ENCODE measurements at places on chromosomes 6 and 20.
A peak's percentile ranks its signal among the peaks of the same experiment; 100 is the strongest.

DNA sequence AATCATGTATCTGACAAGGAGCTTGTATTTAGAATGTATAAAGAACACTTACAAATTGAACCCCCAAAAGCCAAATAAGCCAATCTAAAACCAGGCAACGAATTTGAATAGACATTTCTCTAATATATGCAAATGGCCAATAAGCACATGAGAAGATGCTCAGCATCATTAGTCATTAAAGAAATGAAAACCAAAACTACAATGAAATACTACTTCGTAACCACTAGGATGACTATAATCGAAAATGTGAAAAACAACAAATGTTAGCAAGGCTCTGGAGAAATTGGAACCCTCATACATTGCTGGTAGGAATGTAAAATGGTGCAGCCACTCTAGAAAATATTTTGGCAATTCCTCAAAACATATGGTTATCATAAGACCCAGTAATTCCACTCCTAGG lies 105.8 kb upstream of the TOP1 start:
- DNase-seq = no peak
- no peaks in the 10 kb centered on the region for H3K4me1 ChIP-seq
- no peaks in the 10 kb centered on the region for H3K27me3 ChIP-seq
- no peak overlapping the region for H3K27ac ChIP-seq
- no peaks in the 10 kb centered on the region for H3K36me3 ChIP-seq

DNA sequence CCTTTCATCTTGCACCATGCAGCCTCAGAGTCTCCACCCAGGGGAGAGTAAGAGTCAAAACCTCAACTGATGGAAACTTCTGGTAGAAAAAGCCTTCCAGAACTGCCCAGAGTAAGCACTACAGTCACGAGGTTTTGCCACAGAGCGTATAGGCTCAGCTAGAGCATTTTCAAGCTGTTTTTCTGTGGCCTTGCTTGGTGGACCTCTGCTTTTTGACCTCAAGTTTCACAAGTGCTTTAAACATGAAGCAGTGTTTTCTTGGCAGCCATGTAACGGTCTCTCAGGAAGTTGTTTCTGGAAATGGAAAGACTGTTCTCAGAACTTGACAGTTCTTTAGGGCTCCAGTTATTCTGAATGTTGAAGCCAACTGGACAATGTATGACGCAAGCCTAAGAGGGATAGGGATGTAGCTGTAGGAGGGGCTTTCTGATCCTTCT lies 146.5 kb downstream of the ZDHHC14 start:
- no peaks in the 10 kb centered on the region for H3K36me3 ChIP-seq
- H3K4me3 ChIP-seq = no peak overlapping the region
- no peak for DNase-seq
- no peaks in the 10 kb centered on the region for H3K27me3 ChIP-seq
- H3K27ac ChIP-seq = peak overlapping the region; percentile 72
- H3K4me1 ChIP-seq = no peaks in the 10 kb centered on the region

DNA sequence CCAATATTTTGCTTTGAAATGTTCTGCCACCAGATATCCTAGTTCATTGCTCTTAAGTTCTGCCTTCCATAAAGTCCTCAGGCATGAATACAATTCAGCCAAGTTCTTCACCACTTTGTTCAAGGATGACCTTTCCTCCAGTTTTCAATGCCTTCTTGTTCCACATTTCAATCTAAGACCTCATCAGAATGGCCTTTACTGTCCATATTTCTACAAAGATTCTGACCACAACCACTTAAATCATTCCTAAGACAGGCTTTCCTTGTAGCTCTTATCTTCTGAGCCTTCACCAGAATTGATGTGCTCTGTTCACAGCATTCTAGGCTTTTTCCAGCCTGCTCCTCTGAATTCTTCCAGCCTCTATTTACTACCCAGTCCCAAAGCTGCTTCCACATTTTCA lies 319.0 kb downstream of the HACE1 start:
- H3K27ac ChIP-seq = no peak overlapping the region
- no peaks in the 10 kb centered on the region for H3K36me3 ChIP-seq
- H3K4me1 ChIP-seq = no peaks in the 10 kb centered on the region
- no peak overlapping the region for H3K4me3 ChIP-seq
- DNase-seq = no peak
- H3K27me3 ChIP-seq = no peaks in the 10 kb centered on the region

DNA sequence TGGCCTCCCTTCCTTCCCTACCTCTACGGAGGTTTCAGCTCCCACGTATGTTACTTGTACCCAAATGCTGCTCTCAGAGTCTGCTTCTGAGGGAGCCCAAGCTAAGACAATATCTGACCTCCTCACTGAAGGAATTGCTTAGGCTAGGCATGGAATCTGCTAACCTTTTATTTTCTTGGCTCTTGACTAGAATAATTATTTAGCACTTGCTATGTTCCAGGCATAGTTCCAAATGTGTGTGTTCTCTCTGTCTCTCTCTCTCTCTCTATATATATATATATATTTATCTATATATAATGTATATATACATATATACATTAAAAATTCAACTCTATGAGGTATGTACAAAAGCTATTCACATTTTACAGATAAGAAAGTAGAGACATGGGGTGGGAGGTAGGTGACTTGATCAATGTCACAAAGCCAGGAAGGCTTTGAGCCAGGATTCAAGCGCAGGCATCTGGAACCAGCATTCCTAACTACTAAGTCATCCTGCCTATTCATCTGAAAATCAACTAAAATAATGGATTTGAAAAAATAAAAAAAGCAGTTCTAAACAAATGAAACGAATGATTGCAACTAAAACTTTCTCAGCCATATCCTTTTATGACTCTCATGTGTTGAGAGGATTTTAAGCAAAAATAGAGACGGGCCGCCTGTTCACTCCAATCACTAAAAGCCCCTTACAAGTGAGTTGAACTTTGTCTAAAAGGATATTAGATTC lies 189.7 kb upstream of the JAG1 start:
- no peaks in the 10 kb centered on the region for H3K36me3 ChIP-seq
- H3K4me1 ChIP-seq = no peaks in the 10 kb centered on the region
- DNase-seq = no peak
- no peak overlapping the region for H3K27ac ChIP-seq
- no peaks in the 10 kb centered on the region for H3K27me3 ChIP-seq

DNA sequence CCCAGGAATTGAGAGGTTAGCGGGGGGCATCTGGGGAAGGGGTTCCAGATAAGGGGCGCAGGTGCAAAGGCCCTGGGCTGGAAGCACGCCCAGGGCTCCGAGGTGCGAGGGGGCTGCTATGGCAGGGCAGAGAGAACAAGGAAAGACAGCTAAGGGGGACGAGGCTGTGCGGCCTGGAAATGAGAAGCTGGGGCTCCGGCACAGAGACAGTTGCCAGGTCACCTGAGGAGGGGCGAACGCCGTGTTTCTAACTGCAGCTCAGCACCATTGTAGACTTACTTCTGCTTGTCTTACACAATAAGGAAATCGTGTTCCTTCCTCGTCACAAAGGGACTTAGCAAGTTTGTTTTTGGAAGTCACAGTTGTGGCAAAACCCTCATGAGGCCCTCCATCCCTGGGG lies 68.9 kb upstream of the TBXT start:
- no peak for DNase-seq
- no peaks in the 10 kb centered on the region for H3K4me1 ChIP-seq
- no peaks in the 10 kb centered on the region for H3K36me3 ChIP-seq

- H3K36me3 ChIP-seq = no peaks in the 10 kb centered on the region
- H3K27me3 ChIP-seq = no peaks in the 10 kb centered on the region
- H3K4me1 ChIP-seq = no peaks in the 10 kb centered on the region
- no peak overlapping the region for H3K27ac ChIP-seq
- DNase-seq = no peak
Measured at GRCh38 chr6:88916615-88917208, 46.7 kb downstream of the RNGTT start.

DNA sequence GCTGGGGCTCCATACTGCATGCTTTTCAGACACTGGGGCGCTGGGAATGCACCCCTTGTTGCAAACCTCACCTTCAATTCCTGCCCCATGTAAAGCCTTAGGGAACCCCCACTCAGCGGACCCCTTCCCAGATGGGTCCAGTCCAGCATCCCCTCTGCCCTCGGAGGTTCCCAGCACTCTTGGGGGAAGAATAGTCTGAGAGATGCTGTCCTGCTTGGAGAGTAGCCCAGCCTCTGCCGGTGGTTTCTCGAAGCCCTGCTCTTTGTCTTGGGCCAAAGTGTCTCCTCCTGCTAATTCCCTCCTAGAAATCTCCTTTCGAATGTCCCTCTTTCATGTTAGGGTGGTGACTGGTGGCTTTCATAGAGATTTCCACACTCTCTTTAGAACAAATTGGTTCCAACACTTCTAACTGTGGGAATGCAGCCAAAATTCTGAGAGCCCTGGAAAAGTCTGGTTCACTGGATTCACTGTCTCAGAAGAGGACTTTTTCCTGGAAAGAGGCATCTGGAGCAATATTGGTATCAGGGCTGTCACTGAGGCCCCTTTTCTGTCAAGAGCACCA lies 24.9 kb upstream of the SULF2 start:
- DNase-seq = no peak
- H3K36me3 ChIP-seq = no peaks in the 10 kb centered on the region
- no peaks in the 10 kb centered on the region for H3K27me3 ChIP-seq
- H3K27ac ChIP-seq = no peak overlapping the region
- no peak overlapping the region for H3K4me3 ChIP-seq
- no peaks in the 10 kb centered on the region for H3K4me1 ChIP-seq

DNA sequence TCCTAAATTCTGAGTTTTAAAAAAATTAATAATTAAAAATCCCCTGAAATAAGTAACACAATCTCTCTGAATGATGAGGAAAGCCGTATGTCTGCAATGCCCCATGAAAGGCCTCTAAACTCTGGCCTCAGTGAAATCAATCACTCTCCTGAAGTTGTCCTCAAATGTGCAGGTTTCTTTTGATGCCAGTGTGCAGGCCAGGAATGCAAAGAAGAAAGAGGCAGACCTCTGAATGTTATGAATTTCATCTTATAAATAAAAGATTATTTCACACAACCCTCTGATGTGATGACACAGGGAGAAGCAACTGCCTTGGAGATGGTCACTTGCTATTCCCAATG lies 121.8 kb downstream of the TBXT start:
- no peaks in the 10 kb centered on the region for H3K36me3 ChIP-seq
- H3K27ac ChIP-seq = no peak overlapping the region
- no peak overlapping the region for H3K4me3 ChIP-seq
- no peaks in the 10 kb centered on the region for H3K4me1 ChIP-seq

- H3K4me3 ChIP-seq = peak overlapping the region; percentile 50
- no peaks in the 10 kb centered on the region for H3K36me3 ChIP-seq
- DNase-seq = peak; percentile 80
Measured at GRCh38 chr6:3356056-3356823, 97.5 kb downstream of the PSMG4 start.

DNA sequence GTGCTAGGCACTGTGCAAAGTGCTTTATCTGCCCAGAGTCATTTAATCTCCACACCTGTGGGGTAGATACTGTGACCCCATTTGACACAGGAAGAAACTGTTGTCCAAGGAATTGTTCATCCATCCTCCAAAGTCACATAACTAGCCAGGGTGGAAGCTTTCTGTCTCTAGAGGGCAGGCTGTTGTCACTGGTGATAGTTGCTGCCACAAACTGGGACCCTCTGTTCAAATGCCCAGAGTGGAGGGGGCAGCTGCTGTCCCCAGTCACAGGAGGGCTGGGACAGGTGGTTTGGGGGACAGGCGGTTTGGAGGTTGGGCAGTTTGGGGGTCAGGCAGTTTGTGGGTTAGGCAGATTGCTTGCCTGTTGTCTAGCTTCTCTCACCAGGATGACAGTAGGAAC lies 16.1 kb upstream of the TMEM242 start:
- H3K36me3 ChIP-seq = no peaks in the 10 kb centered on the region
- DNase-seq = no peak
- H3K4me3 ChIP-seq = no peak overlapping the region
- H3K4me1 ChIP-seq = no peaks in the 10 kb centered on the region
- no peaks in the 10 kb centered on the region for H3K27me3 ChIP-seq

- no peak overlapping the region for H3K27ac ChIP-seq
- DNase-seq = no peak
- H3K36me3 ChIP-seq = no peaks in the 10 kb centered on the region
- H3K4me3 ChIP-seq = no peak overlapping the region
- no peaks in the 10 kb centered on the region for H3K27me3 ChIP-seq
- H3K4me1 ChIP-seq = no peaks in the 10 kb centered on the region
Measured at GRCh38 chr6:13526727-13527670, 39.6 kb upstream of the GFOD1 start.

- no peaks in the 10 kb centered on the region for H3K27me3 ChIP-seq
- H3K36me3 ChIP-seq = no peaks in the 10 kb centered on the region
- H3K4me3 ChIP-seq = no peak overlapping the region
- H3K4me1 ChIP-seq = no peaks in the 10 kb centered on the region
- no peak for DNase-seq
Measured at GRCh38 chr6:29665942-29666825, 9.3 kb downstream of the MOG start.

DNA sequence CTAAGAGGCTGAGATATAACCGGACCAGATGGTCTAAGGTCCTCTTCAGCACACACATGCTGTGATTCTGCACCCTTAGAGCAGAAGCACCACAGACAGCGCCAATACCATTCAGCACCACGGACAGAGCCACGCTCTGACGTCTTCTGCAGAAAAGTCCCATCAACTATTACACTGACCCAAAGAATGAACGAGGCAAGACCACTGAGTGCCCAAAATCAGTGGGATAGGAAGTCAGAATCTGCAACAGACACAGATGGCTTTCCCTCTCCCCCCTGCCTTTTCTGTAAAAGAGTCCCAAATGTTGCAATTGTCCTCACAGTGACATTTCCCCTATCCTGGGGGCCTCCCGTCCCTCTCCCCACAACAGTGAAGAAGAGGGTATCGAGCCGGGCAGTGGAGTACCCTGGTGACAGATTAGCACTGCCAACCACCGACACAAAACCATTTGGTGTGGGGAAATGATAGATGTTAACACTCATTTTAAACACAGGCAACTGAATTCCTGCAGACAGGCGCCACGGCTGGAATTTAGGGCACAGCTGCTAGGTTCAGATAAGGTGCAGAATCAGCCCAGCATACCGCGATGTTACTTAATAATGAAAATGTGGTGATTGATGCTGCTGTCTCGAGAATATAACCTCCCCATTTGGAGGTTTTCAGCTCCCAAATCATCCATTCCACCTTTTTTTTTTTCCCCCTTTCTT lies 66.6 kb upstream of the CTNNBL1 start:
- H3K36me3 ChIP-seq = no peaks in the 10 kb centered on the region
- H3K27ac ChIP-seq = no peak overlapping the region
- H3K27me3 ChIP-seq = no peaks in the 10 kb centered on the region
- no peak for DNase-seq

GRCh38 chr20:25061103-25061799 lies 3.3 kb upstream of the ACSS1 start:
- H3K4me1 ChIP-seq = no peaks in the 10 kb centered on the region
- no peak for DNase-seq
- H3K27ac ChIP-seq = no peak overlapping the region
- no peaks in the 10 kb centered on the region for H3K36me3 ChIP-seq

- H3K4me3 ChIP-seq = no peak overlapping the region
- H3K36me3 ChIP-seq = no peaks in the 10 kb centered on the region
- H3K27ac ChIP-seq = no peak overlapping the region
- no peaks in the 10 kb centered on the region for H3K27me3 ChIP-seq
Measured at GRCh38 chr6:22153384-22154158, 143.3 kb downstream of the PRL start.

Data from right lobe of liver (tissue), 6 donors.